ENCODE measurements at places on chromosomes 3 and 15. TPM values are rescaled to one million over a fixed set of nuclear protein-coding genes. Genes with fewer than 3 reads are reported as not detected.

GRCh38 chr3:52054661-52055511 lies 1.5 kb downstream of the DUSP7 start:
- H3K4me3 ChIP-seq = peak overlapping the region; percentile 88
- peaks cover 13% of the 10 kb centered on the region for H3K36me3 ChIP-seq
- DNase-seq = no peak
- H3K4me1 ChIP-seq = peaks cover 72% of the 10 kb centered on the region

- no peaks in the 10 kb centered on the region for H3K27me3 ChIP-seq
- no peak overlapping the region for H3K27ac ChIP-seq
- no peak overlapping the region for H3K4me3 ChIP-seq
- H3K36me3 ChIP-seq = peaks cover 38% of the 10 kb centered on the region
- no peaks in the 10 kb centered on the region for H3K4me1 ChIP-seq
Measured at GRCh38 chr3:138032567-138032966, 22.6 kb downstream of the CLDN18 start.

DNA sequence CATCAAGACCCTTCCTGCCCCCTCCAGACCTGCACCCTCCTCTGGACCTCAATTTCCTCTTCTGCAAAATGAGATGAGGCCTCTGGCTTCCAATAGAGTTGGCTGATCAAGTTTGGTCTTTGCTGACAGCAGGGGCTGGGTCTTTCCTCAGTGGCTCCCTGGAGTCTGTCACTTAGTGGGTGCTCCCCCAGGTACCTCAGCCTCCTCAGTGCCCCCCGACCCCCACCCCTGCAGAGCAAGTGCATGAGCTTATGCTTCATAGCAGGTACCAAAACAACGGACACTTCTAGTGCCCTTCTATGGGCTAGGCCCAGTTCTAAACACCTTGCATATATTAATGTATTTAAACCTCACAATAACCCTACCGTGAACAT lies 6.9 kb upstream of the PLXND1 start:
- H3K4me1 ChIP-seq = peaks cover 88% of the 10 kb centered on the region
- DNase-seq = no peak
- H3K4me3 ChIP-seq = no peak overlapping the region

Gene POLR2M
- total RNA-seq = 558 TPM

DNA sequence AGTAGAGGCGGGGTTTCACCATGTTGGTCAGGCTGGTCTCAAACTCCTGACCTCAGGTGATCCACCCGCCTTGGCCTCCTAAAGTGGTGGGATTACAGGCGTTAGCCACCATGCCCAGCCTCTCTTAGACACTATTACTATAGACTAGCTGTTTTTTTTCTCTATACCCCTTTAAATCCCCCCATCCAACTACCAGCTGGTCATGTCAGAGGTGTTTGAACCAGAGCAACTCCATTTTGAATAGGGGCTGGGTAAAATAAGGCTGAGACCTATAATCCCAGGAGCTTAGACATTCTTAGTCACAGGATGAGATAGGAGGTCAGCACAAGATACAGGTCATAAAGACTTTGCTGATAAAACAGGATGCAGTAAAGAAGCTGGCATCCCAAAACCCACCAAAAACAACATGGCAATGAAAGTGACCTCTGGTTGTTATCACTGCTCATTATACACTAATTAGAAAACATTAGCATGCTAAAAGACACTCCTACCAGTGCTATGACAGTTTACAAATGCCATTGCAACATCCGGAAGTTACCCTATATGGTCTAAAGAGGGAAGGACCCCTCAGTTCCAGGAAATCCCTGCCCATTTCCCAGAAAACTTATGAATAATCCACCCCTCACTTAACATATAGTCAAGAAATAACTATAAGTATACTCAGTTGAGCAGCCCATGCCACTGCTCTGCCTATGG lies 57.8 kb upstream of the GPD1L start:
- no peak overlapping the region for H3K4me3 ChIP-seq
- DNase-seq = no peak
- peaks cover 15% of the 10 kb centered on the region for H3K4me1 ChIP-seq
- no peaks in the 10 kb centered on the region for H3K27me3 ChIP-seq
- no peak overlapping the region for H3K27ac ChIP-seq

Gene ISY1
- total RNA-seq = 15.4 TPM

- no peaks in the 10 kb centered on the region for H3K36me3 ChIP-seq
- no peak overlapping the region for H3K4me3 ChIP-seq
- no peak overlapping the region for H3K27ac ChIP-seq
- no peaks in the 10 kb centered on the region for H3K4me1 ChIP-seq
- no peak for DNase-seq
Measured at GRCh38 chr15:53520996-53521395, 238.5 kb downstream of the WDR72 start.

DNA sequence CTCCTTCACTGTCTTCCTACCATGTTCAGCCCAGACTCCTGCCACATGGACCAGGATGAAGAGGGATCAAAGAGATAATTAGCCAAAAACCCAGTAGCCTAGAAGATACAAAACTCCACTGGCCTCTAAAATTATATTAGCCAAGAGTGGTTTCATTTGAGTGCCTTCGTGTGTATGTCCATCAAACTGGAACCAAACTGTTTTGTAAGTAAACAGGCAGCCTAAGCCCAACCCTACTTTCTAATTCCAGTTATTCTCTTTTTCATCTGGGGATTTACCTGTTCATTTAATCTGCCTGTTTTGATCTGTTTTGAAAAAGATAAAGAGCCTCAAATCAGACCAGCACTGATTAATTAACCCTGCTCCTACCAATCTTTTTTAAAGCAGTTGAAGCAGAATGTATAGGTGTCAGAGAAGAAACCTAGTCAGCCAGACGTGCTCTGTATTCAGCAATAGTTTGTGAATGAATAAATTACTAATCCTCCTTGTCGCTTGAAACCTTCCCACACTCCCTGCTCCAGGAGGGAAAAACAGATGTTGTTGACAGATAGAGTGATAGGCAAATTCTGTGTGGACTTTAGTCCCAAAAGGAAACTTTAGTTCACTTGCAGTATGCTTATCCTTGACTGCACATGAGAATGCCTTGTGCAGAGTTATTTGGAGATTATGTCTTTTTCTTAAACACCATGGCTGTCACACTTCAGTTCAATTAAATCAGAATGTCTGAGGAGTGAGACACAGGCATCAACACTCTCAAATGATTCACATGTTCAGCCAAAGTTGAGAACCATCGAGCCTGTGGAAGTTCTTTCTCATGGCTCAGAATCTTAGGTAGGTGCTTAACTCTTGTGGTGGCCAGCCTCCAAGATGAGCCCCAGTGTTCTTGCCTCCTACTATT lies 55.5 kb upstream of the ZBED2 start:
- H3K4me3 ChIP-seq = no peak overlapping the region
- H3K4me1 ChIP-seq = no peaks in the 10 kb centered on the region
- no peak for DNase-seq

DNA sequence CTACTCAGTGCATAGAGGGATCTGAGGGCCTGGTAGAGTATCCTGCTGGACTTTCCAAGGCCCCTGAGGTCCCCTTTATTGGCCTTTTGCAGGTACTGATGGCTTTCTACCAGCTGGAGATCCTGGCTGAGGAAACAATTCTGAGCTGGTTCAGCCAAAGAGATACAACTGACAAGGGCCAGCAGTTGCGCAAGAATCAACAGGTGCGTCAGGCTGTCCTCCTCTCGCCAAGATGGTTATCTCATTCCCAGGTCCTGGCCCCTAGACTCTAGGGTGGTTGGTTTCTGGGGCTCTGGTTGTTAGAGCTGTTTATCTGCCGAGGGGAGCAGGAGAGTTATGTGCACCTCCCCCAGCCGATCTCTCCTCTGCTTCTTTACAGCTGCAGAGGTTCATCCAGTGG lies 9.3 kb downstream of the EIF2B5 start:
- DNase-seq = no peak
- H3K27me3 ChIP-seq = no peaks in the 10 kb centered on the region
- peaks cover 47% of the 10 kb centered on the region for H3K36me3 ChIP-seq
- H3K4me3 ChIP-seq = no peak overlapping the region
- no peak overlapping the region for H3K27ac ChIP-seq

DNA sequence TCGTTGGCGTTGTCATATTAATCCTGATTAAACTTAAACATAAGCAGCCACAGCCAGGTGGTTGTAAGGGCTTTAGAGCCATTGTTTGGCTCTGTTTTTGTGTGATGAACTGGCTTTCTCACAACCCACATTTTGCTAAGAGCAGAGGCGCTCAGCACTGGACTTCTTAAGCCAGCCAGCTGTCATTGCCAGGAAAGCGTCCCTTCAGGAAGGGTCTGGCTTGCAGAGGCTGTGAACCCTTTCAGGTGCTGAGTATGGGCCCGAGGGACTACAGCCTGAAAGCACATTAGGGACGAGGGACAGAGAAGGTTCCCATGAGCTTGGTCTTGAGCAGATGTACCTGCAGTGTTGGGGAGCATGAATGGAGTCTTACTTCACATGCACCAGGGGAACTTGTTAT lies 112.3 kb downstream of the CHCHD6 start:
- H3K4me3 ChIP-seq = no peak overlapping the region
- no peaks in the 10 kb centered on the region for H3K27me3 ChIP-seq
- no peaks in the 10 kb centered on the region for H3K36me3 ChIP-seq
- DNase-seq = peak; percentile 53
- peaks cover 24% of the 10 kb centered on the region for H3K4me1 ChIP-seq
- no peak overlapping the region for H3K27ac ChIP-seq

DNA sequence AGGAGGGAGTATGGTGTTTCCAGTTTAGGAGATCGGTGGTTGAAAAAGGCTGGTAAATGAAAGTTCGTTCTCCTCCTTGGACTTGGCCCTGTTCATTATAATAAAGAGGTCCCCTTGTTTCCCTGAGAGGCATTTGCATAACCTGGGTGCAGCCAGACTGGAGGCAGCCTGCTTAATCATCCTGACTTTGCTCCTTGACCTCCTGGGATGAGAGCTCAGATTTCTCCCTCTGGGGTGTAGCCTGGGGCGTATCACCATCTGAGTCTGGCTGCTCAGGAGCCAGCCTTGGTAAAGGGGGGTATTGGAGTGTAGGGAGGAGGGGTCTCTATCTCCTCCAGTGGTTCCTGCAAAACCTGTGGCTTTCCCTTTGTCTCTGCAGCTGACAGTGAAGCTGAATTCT lies 21.3 kb upstream of the ACAD9 start:
- no peaks in the 10 kb centered on the region for H3K27me3 ChIP-seq
- DNase-seq = no peak
- no peaks in the 10 kb centered on the region for H3K36me3 ChIP-seq
- H3K27ac ChIP-seq = no peak overlapping the region
- H3K4me3 ChIP-seq = no peak overlapping the region
- no peaks in the 10 kb centered on the region for H3K4me1 ChIP-seq

DNA sequence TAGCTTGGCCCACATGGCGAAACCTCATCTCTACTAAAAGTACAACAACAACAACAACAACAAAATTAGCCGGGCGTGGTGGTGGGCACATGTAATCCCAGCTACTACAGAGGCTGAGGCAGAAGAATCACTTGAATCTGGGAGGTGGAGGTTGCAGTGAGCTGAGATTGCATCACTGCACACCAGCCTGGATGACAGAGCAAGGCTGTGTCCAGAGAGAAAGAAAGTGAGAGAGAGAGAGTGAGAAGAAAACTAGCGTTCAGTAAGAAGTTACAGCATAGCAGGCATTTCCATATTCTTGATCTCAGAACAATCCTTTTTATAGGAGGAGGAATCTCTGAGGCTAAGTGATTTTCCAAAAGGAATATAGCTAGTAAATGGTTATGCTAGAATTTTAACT lies 1076.1 kb downstream of the AGBL1 start:
- H3K27me3 ChIP-seq = no peaks in the 10 kb centered on the region
- no peaks in the 10 kb centered on the region for H3K4me1 ChIP-seq
- H3K4me3 ChIP-seq = no peak overlapping the region
- no peaks in the 10 kb centered on the region for H3K36me3 ChIP-seq

All from esophagus muscularis mucosa (tissue), 4 donors.